Adrenal gland (tissue), 19 donors: ENCODE measurements at places on chromosomes 4 and X.

- no peak for DNase-seq
Measured at GRCh38 chr4:189092581-189092980, 848.1 kb upstream of the FRG1 start.

DNA sequence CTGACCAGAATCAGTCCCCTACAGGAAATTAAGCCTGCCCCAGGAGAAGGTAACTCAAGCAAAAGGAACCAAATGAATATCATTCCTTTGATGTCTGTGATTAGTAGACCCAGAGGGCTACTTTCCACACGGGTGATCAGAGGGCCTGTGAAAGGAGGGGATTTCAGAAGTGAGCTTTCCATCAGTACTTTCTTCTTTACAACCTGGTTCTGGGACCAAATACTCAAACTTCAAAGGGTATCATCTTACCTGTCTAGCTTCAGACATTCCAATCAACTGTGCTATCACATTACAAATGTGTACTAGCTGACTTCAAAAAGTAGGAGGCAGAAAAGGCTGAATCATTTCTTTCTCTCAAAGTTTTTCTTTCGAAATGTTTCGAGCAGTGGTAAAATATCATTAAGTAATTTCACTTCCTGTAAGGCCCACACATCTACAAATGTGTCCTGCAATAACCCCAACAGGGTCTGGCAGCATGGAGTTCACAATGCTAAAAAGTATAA, 23.9 kb downstream of the ACSL4 start:
- DNase-seq, result no peak

GRCh38 chr4:9994246-9994847, 26.9 kb downstream of the SLC2A9 start:
- no peak for DNase-seq

- DNase-seq, result no peak
Measured at GRCh38 chrX:149939655-149939904, 1.3 kb upstream of the EOLA2 start.

DNA sequence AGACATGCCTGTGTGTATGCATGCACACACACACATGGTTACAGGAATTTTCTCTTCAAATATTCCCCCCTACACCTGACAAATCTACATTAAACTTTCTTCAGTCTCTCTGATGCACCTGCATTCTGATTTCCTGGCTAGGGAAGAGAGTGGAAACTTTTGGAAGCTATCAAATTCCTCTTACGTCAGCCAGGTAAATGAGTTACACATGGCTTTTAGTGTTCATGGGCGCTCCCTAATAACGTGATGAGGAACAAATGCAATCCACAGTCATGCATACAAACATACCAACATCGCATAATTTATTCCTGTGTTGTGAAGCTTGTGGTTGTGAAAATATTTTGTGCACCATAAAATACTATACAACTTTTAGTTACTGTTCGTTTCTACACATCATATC, 34.9 kb downstream of the BMP3 start:
- DNase-seq, result no peak

DNA sequence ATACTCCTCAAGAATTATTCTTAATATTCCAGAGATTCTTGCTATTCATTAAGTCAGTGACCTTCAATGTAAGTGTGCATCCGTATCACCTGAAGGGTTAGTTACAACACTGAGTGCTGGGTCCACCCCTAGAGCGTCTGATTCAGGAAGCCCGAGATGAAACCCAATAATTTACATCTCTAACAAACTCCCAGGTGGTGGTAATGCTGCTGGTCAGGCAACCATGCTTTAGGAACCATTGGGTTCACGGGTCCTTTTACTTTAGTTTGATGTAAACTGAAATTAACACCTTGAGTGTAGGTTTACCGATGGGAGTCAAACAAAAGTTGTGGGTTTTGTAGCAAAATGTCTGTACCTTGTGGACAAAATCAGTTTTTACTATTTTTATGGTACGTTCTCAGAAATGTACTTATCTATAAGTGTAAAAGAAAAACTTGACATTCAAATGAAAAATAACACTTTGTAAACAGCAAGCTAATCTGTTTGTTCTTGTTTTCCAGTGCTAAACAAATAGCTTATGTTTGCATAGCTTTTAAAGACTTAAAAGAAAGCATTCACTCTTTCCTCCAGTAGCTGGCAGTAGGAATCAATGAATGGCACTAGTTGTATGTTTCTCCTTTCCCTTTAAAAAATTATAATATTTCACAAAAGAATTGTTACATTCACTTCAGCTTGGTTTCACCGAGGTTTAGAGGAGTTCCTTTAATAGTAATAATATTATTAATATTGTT, 32.7 kb downstream of the ACE2 start:
- DNase-seq, result no peak

- DNase-seq, result no peak
Measured at GRCh38 chrX:120751683-120752082, 121.8 kb upstream of the C1GALT1C1 start.
